ENCODE measurements at places on chromosomes 11 and 22.
A peak's percentile ranks its signal among the peaks of the same experiment; 100 is the strongest.

GRCh38 chr11:65051398-65051858 lies 6.9 kb downstream of the NAALADL1 start:
- no peak for DNase-seq

DNA sequence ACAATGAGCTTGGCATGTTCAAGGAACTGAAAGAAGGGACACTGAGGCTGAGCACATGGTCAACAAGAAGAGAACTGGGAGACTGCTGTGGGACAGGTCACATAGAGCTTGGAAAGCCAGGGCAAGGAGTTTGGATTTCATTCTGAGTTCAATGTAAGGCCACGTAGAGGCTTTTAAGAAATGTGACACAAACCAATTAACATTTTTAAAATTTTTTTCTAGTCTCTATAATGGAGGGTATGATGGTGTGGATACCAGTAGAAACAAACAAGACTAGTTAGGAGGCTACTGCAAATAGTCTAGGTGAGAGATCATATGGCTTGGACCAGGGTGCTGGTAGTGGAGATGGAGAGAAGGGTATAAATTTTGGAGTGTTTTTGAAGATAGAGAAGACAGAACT lies 56.7 kb downstream of the RAB30 start:
- DNase-seq: no peak

DNA sequence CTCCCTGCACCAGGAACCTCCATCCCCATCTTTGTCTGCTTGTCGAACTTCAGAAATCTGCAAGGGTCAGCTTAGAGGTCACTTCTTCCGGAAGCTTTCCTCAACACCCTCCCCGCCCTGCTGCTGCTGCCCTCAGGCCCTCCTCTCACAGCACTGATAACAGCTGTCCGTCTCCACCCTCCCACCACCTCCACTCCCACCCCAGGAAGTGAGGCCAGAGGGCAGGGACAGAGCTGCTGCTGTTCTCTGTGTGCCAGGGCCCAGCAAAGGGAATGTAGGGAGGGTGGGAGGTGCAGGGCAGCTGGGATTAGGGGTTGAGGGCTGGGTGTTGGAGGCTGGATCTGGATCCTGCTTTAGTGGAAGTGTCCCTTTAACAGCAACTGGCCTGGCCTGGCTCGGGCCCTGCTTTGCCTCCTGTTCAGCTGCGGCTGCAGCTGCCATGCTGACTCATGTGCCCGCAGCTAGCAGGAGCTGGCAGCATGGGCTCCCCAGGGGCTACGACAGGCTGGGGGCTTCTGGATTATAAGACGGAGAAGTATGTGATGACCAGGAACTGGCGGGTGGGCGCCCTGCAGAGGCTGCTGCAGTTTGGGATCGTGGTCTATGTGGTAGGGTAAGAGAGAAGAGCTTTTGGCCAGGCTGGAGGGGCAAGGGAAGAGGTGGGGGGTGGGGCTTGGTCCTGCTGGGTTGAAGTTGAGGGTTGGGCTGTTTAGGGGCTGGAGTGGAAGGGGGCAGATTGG lies at the start of gene P2RX6:
Gene P2RX6, plus strand, starts transcription at position 440 of the 740 bp plus-strand sequence. Its CDS starts 10 bp downstream, at position 450.
- DNase-seq: peak; percentile 60

GRCh38 chr11:20616920-20617319 lies 17.5 kb downstream of the SLC6A5 start:
- no peak for DNase-seq

DNA sequence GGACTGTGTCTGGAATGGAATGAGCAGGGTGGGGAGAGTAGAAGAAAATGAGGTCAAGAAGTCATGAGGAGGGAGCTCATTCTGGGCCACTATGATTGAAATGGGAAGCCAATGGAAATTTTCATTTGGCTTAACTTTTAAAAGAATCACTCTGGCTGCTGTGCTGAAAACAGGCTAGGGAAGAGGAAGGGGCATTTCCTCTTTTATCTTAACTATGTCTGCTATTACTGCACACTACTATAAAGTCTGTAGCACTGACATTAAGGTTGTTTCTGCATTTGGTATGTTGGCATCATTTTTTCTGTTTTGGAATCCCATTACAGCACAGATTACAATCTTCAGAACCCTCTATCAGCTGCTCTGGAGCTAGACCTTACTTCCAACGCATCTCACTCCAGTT lies 8.2 kb downstream of the PATL1 start:
- DNase-seq: no peak

DNA sequence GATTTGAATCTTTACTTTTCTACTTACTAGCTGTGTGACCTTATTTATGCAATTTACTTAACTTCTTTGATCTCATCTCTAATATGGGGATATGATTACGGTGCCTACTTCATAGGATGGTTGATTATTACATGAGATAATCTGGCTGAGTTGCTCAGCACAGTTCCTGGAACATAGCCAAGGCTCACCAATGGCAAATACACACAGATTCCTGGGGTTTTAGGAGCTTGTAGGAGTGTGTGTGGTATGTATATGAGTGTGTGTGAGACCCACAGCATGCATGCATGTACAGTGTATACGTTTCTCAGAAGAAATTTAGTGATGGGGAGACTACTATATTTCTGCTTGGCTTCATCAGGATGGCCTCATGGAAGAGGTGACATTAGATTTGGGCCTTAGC lies 256.9 kb downstream of the KIRREL3 start:
- DNase-seq: no peak

- no peak for DNase-seq
These were observed 46.7 kb downstream of the TSPAN18 start for GRCh38 chr11:44773351-44773965.

DNA sequence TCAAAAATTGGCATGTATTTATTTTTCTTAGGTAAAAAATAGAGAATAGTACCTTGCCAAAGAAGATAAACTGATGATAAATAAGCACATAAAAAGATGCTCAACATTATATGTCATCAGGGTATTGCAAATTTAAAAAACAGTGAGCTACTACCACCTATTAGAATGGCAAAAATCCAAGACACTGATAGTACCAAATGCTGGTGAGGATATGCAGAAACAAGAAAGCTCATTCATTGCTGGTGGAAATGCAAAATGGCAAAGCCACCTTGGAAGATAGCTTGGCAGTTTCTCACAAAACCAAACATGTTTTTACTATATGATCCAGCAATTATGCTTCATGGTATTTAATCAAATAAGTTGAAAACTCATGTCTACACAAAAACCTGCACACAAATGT lies 46.4 kb upstream of the EED start:
- no peak for DNase-seq

DNA sequence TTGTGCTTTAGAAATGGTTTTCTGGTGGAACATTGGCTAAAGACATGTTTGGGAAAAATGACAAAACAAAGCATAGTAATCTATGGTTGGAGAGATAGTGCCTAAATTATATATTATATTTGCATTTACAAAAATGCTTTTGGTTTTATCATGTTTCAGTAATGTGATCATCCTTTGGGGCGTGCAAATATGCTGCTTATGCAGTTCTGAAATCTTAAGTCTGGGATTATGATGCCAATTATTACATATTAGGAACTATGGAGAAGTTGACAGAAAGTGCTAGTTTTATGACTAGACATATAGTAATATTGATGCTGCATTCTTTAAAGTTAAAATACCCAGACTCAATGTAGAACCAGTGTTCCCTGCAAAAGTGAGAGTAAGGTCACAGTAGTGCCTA lies 655.0 kb downstream of the METTL15 start:
- no peak for DNase-seq

- DNase-seq: no peak
These were observed 203.5 kb upstream of the SYN3 start for GRCh38 chr22:33261699-33262098.

GRCh38 chr22:23772315-23772648 lies 367 bp upstream of the MMP11 start:
- DNase-seq: no peak

GRCh38 chr22:43257549-43257948 lies 70.6 kb upstream of the TTLL12 start:
- no peak for DNase-seq

- no peak for DNase-seq
These were observed 160.5 kb downstream of the CSNK2A3 start for GRCh38 chr11:11192541-11192940.

DNA sequence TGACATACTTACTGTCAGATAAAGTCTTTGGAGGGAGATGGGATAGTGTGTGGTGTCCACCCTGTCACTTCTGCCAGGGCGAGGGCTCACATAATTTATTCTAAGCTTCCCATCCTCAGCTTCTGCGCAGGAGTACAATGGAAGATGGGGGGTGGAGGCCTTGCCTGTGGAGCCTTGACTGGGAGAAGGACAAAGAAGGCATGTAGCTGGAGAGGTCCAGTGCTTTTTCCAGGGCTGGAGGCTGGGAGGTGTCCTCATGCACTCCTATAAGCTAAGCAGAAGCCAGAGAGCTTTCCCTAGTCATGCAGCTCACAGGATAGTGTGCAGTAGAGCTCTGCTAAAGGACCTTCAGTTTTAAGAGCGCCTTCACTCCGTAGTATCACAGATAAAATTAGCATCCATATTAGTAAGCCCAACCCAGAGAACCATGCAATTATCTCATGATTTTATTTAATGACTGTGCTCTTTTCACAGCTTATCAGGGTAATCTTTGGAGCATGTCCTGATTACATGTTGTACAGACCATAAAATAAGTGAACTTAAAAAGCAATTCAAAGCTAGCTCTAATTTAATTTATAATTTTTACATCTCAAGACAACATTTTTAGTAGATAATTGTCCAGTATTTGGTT lies 148.3 kb downstream of the TEAD1 start:
- no peak for DNase-seq

GRCh38 chr11:72721689-72722049 lies 30.5 kb downstream of the ARAP1 start:
- peak; percentile 42 for DNase-seq

- no peak for DNase-seq
These were observed 67.3 kb downstream of the HIPK3 start for GRCh38 chr11:33324302-33324985.

- no peak for DNase-seq
These were observed 3.5 kb downstream of the KCNJ5 start for GRCh38 chr11:128894685-128895084.

DNA sequence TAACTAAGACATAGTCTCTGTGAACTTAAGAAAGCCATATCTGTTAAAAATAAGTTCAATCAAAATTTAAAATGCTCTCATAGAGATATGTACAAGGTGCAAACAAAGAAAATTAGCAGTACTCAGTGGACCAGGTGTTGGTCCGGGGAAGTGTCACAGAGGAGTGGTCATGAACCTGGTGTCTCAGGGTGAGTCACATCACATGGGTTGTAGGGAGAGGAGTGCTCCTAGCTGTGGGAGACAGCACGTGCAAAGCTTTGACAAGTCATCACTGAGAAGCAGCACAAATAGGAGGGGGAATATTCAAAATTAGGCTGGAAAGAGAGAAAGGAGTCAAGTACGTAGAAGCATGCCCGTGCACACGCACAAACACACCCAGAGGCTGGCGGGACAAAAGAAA lies 438.1 kb downstream of the NTM start:
- DNase-seq: no peak

DNA sequence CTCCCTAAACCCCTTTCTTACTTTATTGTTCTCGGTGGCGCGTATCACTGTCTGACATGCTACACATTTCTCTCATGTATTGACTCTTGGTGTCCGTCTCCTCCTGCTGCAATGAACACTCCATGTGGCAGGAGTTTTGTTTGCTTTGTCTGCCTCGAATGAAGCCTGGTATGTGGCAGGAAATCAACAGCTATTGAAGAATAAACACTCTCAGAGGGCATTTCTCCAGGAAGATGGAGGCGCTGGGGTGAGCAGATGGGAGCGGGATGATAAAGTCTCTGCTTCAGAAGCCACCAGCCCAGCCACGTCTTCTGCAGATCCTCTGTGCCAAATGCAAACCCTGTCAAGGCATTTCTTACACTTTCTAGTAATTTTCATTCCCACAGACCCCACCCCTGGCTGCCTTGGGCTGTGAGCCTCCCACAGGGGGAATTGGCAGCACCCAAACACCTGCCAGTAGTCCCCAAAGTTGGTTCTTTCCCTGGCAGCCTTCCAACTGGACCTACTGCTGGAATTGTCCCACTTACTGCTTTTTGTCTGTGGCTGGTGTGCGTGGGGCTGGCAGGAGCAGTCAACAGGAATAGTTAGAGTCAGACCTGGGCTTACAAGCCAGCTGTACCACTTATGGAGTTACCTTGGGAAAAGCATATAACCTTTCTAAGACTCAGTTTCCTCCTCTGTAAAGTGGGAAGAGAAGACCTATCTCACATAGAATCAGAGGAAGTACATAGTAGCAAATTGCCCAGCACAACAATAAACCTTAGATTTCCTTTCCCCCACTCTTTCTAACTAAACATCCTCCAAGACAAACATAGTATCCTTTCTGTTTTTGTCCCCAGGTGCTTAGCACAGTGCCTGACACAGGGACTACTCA lies 13.3 kb upstream of the IL10RA start:
- no peak for DNase-seq

- no peak for DNase-seq
These were observed 124.5 kb downstream of the COMMD9 start for GRCh38 chr11:36164506-36165250.

GRCh38 chr22:19529811-19530210 lies 5.6 kb upstream of the CLDN5 start:
- DNase-seq: no peak
